ENCODE measurements at places on chromosomes 4 and X.

- DNase-seq: no peak
Measured at GRCh38 chrX:13074297-13075262, 30.2 kb upstream of the FAM9C start.

GRCh38 chr4:183812567-183812966, 92.5 kb upstream of the STOX2 start:
- no peak for DNase-seq

DNA sequence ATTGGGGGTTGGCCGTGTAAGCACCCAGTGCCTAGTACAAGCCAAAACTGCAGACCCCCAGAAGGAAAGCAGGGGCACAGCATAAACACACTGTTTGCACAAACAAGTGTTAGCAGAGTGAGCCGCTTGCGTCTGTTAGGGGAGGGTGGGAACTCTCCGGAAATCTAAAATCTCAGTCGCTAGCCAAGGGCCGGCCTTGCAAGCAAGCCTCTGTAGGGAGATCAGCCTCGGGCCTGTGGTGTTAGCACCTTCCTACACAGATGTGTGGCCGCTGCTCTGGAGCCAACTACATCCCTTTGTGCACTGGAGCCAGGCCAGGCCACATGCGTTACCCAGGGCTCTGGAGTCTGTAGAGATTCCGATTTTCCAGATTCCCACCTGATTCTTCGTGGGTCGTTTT, 67.1 kb downstream of the GPR143 start:
- no peak for DNase-seq

DNA sequence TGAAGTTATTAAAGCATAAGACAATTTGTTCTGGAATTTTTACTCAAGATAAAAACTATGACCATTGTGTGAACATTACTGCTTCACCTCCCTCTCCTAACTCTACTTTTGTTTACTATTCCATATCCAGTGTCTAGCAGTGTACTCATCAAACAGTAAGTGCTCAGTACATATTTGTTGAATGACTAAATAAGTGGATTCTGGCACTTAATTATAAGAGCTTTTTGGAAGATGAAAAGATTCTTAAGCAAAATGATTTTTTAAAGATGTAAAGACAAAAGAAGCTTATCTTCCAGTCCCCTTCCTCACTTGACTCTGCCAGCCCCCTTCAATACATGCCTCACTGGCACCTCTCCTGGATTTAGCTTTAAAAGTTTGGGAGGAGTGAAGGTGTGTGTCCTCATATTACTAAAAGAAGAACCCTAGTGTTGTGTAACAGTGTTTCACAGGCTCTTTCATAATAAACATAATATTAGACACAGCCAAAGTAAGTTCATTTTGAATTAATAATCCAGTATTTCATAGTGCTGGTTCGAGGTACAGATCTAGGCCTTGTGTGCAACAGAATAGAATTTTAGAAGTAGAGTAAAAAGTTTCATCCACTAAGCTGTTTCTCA, 53.0 kb downstream of the GAB1 start:
- no peak for DNase-seq

- DNase-seq: no peak
Measured at GRCh38 chr4:155929833-155930232, 23.8 kb downstream of the CTSO start.

DNA sequence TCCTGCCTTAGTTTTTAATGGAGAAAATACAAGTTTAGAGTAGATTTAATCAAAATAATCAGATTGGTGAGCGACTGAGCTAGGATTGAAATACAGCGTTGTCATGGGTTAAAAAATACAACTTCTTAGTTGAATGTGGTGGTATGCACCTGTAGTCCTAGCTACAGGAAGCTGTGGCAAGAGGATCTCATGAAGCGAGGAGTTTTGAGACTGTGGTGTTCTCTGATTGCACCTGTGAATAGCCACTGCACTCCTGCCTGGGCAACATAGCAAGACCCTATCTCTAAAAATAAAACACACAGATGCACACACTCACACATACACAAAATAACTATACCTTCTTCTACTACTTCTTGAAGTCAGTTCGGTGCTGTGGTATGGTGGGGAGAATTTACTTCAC, 19.8 kb upstream of the GBA3 start:
- no peak for DNase-seq

DNA sequence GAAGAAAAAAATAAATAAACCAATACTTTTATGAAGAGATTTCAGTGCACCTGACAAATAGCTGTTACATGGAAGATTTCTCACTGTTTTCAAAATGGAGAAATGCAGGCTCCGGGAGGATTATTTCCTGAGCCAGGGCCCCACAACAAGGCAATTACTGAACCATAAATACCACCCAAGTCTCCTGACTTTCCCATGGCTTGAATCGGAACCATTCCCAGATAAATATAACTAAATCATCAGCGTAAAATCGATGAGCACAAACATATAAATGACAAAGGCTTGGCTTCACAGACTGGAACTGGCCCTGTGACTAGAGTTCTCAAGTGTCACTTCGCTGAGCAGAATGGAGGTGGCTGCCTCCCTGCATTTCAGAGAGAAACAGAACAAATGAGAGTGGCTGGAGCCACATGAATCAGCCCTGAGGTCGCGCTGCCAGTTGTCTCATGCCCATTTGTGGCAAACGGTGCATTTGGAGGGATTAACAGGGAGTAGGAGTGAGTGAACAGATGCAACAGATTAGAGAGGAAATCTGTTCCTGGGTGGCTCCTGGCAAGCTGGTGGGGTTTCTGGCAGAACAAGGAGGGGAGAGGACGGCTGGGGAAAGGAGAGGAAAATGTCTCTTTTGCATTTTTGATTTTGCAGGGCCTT, 57.3 kb upstream of the STIM2 start:
- no peak for DNase-seq

- DNase-seq: no peak
Measured at GRCh38 chr4:80948995-80949394, 81.5 kb upstream of the BMP3 start.

DNA sequence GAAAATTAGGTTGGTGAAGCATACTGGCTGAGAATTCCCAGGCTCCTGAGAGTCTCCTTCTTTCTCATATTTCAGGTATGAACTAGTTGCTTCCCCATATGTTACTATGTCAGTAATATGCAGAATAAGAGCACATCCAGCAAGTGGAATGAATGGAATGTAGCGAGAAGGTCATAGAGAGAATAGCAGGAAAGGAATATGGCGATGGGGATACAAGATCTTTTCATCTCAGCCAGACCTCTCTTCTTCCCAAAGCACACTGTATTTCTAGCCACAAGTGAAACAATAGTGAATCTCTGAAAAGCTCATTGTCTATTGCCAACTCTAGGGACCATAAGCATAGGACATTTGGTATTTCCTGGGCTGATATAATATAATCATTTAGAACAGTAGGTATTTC, 54.6 kb upstream of the MMAA start:
- no peak for DNase-seq

DNA sequence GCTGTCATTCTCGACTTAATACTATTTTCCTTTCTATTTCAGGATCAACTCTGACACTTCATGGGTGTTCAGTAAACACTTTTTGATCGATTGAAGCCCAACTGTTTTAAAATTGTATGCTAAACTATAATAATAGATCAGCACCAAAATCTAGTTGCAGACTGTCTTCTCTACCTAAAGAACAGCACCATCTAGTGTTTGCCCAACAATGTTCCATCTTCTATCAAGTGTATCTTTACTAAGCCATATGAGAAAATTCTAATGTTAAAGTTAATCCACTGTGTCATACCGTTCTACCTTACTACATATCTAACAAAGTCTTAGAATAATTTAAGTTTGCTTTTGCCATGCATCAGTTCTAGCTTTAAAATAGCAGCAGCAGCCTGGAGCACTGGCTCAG, 113.0 kb upstream of the PRDX4 start:
- DNase-seq: no peak

GRCh38 chr4:107589269-107589668, 130.8 kb downstream of the PAPSS1 start:
- no peak for DNase-seq

DNA sequence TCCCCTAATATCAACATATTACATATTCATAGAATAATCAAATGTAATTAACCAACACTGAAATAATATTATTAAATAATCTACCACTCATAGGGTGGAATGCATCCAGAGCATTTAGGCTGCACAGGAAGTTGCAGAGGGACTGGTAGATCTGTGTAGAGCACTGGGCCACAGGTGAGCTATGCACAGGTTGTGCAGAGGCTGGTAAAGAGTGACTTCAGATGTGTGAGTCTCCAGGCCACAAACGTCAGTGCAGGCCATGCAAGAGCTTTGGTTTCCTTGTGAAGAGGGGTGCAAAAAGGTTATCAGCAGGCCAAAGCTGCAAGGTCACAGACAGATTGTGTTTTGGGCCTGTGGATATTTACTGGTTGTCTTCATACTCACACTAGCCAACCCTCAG, 25.5 kb upstream of the MANBA start:
- DNase-seq: no peak

- DNase-seq: no peak
Measured at GRCh38 chrX:70423936-70424675, 992 bp downstream of the GDPD2 start.

All from stimulated activated CD4-positive, alpha-beta T cell treated with anti-CD3 and anti-CD28 coated beads, Interleukin-1b, Interleukin-23, amount 100 ng/mL, for 1 hour (primary cell).